ENCODE measurements at places on chromosomes 6 and 20. TPM values are rescaled to one million over a fixed set of nuclear protein-coding genes. Genes with fewer than 3 reads are reported as not detected.

- no peaks in the 10 kb centered on the region for H3K4me1 ChIP-seq
- no peaks in the 10 kb centered on the region for H3K27me3 ChIP-seq
- no peak overlapping the region for H3K27ac ChIP-seq
- H3K36me3 ChIP-seq: no peaks in the 10 kb centered on the region
Measured at GRCh38 chr20:51176876-51177275, 154.0 kb upstream of the KCNG1 start.

- no peak for DNase-seq
- H3K27me3 ChIP-seq: no peaks in the 10 kb centered on the region
- H3K4me1 ChIP-seq: no peaks in the 10 kb centered on the region
- no peak overlapping the region for H3K4me3 ChIP-seq
- peaks cover 4% of the 10 kb centered on the region for H3K36me3 ChIP-seq
Measured at GRCh38 chr6:46453741-46454316, 37.4 kb downstream of the RCAN2 start.

GRCh38 chr6:21026576-21027273 is 492.5 kb downstream of the CDKAL1 start:
- no peaks in the 10 kb centered on the region for H3K27me3 ChIP-seq
- H3K4me1 ChIP-seq: 0 out of 2 replicates have a peak, but pooled peaks cover 4% of the 10 kb centered on the region
- H3K27ac ChIP-seq: no peak overlapping the region
- no peak overlapping the region for H3K4me3 ChIP-seq
- no peak for DNase-seq

DNA sequence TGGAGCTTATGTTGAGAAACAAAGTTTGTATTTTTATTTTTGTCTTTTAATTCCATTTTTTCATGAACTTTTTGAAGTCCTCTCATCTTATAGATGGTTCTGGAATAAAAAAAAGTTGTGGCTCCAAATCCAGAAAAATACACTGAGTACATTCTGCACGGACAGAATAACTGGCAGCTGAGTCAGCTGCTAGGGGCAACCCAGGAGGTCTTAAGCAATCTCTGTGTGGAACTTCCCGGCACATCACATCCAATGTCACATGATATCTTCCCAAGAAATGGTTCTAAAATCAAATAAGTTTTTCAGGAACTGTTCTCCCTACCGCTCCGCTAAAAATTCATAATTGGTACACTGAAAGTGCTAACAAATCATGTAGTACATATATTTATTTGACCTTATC is 29.8 kb downstream of the SLC13A3 start:
- DNase-seq: no peak
- no peak overlapping the region for H3K4me3 ChIP-seq
- H3K36me3 ChIP-seq: no peaks in the 10 kb centered on the region
- peaks cover 14% of the 10 kb centered on the region for H3K4me1 ChIP-seq
- no peaks in the 10 kb centered on the region for H3K27me3 ChIP-seq

The DUSP15 gene
- 5.9 TPM for total RNA-seq

The MOG gene
- total RNA-seq: 0.74 TPM

The CALHM4 gene
- not detected for total RNA-seq

- DNase-seq: no peak
- H3K4me1 ChIP-seq: no peaks in the 10 kb centered on the region
- no peak overlapping the region for H3K27ac ChIP-seq
Measured at GRCh38 chr6:108350528-108350927, 55.7 kb downstream of the AFG1L start.

DNA sequence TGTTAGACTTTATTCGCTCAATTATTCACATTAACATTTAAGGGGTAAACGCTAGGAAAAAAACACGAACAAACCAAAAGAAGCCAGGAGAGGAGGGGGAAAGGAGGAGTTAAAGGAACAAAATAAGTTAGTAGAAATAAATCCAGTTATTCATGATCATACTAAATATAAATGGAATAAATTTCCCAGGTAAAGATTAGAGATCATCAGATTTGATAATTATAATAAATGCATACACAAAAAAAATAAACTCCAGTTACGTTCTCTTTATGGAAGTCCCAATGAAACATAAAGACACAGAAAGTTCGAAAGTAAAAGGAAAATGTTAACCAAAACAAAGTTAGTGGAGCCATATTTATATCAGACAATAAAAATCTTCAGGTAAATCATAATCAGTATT is 568.7 kb upstream of the NOX3 start:
- no peak for DNase-seq
- H3K4me1 ChIP-seq: no peaks in the 10 kb centered on the region
- no peaks in the 10 kb centered on the region for H3K36me3 ChIP-seq
- H3K27ac ChIP-seq: no peak overlapping the region
- no peaks in the 10 kb centered on the region for H3K27me3 ChIP-seq
- H3K4me3 ChIP-seq: no peak overlapping the region

DNA sequence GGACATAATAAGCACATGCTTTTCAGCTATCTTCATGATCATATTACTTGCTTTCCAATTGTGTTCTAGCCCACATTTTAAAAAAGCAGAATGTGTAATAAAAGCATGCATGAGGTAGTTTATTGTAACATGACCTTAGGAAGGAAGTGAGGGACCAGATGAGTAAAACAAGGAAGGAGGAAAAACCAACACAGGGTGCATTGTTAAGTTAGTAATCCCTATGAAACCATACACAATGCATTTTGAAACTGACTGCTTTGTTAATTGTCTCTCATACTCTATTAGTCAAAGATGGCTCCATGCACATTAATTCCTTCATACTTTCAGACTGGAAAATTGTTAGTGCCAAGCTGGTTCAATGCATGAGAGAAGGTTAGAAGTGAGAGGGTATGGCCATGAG is 37.7 kb upstream of the CENPW start:
- peak; percentile 38 for DNase-seq
- H3K4me1 ChIP-seq: no peaks in the 10 kb centered on the region
- no peaks in the 10 kb centered on the region for H3K27me3 ChIP-seq
- H3K36me3 ChIP-seq: no peaks in the 10 kb centered on the region
- no peak overlapping the region for H3K4me3 ChIP-seq

- peaks cover 78% of the 10 kb centered on the region for H3K36me3 ChIP-seq
- no peaks in the 10 kb centered on the region for H3K27me3 ChIP-seq
- DNase-seq: peak; percentile 56
- peak overlapping the region; percentile 93 for H3K27ac ChIP-seq
- H3K4me1 ChIP-seq: peaks cover 38% of the 10 kb centered on the region
- H3K4me3 ChIP-seq: peak overlapping the region; percentile 100
Measured at GRCh38 chr20:49286689-49287551, 9.1 kb upstream of the ZNFX1 start.

GRCh38 chr6:74504941-74505340 is 700.9 kb downstream of the COL12A1 start:
- H3K4me1 ChIP-seq: no peaks in the 10 kb centered on the region
- no peak overlapping the region for H3K27ac ChIP-seq
- H3K27me3 ChIP-seq: no peaks in the 10 kb centered on the region
- no peak overlapping the region for H3K4me3 ChIP-seq
- no peak for DNase-seq

The PAX1 gene
- not detected for total RNA-seq

DNA sequence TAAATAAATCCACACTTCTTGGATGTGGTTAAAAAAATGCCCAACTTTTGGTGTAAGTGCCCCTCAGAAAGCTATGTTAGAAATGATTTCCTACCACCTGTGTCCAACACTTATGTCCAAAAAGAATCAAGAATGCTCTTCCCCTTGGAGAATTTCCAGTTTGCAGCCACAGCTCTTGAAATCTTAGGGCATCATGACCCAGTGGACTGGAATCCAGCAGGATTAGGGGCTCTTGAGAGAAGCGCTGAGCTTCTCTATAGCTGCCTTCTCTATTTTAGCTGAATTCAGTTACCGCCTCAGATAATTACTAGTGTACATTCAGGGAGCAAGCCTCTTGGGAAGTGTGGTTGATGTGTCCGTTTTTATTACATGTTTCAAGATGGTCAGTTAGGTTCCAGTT is 2.5 kb downstream of the PHACTR1 start:
- H3K4me3 ChIP-seq: no peak overlapping the region
- H3K36me3 ChIP-seq: no peaks in the 10 kb centered on the region
- H3K27me3 ChIP-seq: no peaks in the 10 kb centered on the region
- no peak for DNase-seq

DNA sequence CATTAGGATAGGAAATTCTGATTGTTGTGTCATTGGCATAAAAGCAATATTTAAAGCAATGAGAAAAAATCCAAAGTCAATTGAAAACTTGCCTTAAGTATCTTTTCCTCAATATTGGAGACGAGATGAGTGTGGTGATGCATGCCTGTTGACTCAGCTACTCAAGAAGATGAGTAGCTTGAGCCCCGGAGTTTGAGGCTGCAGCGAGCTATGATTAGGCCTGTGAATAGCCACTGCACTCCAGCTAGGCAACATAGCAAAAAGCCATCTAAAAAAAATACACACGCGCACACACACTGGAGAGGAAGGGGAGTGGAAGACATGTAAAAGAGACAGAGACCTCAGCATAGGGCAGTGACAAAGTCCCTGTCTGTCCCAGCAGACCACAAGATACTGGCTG is 9.7 kb upstream of the MARCKS start:
- DNase-seq: no peak
- H3K27ac ChIP-seq: no peak overlapping the region
- no peaks in the 10 kb centered on the region for H3K4me1 ChIP-seq
- H3K36me3 ChIP-seq: no peaks in the 10 kb centered on the region
- no peak overlapping the region for H3K4me3 ChIP-seq
- H3K27me3 ChIP-seq: peaks cover 20% of the 10 kb centered on the region

DNA sequence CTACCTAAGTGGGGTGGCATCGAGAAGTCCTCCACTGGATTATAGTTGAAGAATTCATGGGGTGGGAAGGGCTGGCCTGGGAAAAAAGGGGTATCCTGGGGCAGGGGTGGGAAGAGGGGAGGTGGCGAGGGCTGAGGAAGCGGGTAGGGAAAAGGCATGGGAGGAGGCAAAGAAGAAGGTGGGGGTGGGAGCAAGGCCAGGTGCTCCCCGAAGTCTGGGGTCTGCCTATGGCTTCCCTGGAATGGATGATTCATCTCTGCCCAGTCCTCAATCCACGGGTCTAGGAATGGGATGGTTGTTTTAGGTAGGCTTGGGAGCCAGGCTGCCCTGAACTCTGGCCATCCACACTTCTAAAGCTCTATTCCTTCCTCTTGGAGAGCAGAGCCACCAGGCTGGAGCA is 4.4 kb downstream of the PCED1A start:
- H3K27me3 ChIP-seq: peaks cover 15% of the 10 kb centered on the region
- DNase-seq: no peak
- H3K4me1 ChIP-seq: no peaks in the 10 kb centered on the region
- no peak overlapping the region for H3K4me3 ChIP-seq
- H3K36me3 ChIP-seq: no peaks in the 10 kb centered on the region

GRCh38 chr6:111992851-111993250 is 61.1 kb upstream of the CCN6 start:
- DNase-seq: no peak
- no peak overlapping the region for H3K4me3 ChIP-seq
- H3K27me3 ChIP-seq: no peaks in the 10 kb centered on the region
- no peaks in the 10 kb centered on the region for H3K36me3 ChIP-seq
- peaks cover 14% of the 10 kb centered on the region for H3K4me1 ChIP-seq

GRCh38 chr6:129342243-129342642 is 367.7 kb downstream of the ARHGAP18 start:
- H3K27ac ChIP-seq: no peak overlapping the region
- H3K4me3 ChIP-seq: no peak overlapping the region
- peaks cover 11% of the 10 kb centered on the region for H3K4me1 ChIP-seq
- H3K36me3 ChIP-seq: no peaks in the 10 kb centered on the region

DNA sequence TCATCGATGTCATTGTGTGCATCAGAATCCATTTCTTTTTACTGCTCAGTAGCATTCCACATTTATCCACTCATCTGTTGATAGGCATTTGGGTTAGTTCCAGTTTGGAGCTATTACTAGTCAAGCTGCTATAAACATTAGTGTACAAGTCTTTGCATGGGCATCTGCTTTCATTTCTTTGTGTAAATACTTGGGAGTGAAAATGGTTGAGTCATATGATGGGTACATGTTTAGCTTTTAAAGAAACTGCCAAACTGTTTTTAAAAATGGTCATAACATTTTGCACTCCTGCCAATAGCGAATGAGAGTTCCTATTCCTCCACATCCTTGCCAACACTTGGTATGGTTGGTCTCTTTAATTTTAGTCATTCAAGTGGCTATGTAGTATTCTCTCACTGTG is 21.2 kb upstream of the SLC22A2 start:
- no peak overlapping the region for H3K4me3 ChIP-seq
- H3K36me3 ChIP-seq: no peaks in the 10 kb centered on the region
- H3K27ac ChIP-seq: no peak overlapping the region
- no peak for DNase-seq

DNA sequence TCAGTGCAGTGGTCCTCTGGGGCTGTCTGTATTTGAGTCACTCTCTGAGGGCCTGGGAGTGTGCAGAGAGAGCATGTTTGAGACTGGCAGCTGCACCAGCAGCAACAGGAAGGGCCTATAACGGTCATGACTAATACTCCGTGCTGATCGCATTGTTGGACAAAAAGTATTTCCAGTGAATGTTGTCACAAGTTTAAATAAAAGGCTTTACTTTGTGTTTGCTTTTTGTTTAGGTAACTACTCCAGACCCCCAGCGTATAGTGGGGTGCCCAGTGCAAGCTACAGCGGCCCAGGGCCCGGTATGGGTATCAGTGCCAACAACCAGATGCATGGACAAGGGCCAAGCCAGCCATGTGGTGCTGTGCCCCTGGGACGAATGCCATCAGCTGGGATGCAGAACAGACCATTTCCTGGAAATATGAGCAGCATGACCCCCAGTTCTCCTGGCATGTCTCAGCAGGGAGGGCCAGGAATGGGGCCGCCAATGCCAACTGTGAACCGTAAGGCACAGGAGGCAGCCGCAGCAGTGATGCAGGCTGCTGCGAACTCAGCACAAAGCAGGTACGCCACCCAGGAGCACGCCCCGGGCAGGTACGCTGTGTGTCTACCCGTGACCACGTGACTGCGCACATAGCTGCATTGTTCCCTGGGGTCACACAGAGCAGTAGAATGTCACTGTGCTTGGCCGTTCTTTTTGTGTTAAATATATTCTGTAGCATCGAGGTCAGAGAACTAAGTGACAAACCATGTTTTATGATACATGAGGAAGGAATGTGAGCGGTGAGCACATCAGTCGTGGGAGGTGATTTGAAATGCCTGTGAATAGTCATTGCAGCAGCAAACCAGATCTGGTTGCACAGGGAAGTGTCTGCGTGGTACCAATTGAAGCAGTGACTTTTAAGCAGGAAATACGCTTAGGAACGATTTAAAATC is 174.7 kb downstream of the TMEM242 start:
- H3K4me3 ChIP-seq: no peak overlapping the region
- no peaks in the 10 kb centered on the region for H3K36me3 ChIP-seq
- peaks cover 29% of the 10 kb centered on the region for H3K4me1 ChIP-seq
- no peaks in the 10 kb centered on the region for H3K27me3 ChIP-seq
- H3K27ac ChIP-seq: peak overlapping the region; percentile 82

DNA sequence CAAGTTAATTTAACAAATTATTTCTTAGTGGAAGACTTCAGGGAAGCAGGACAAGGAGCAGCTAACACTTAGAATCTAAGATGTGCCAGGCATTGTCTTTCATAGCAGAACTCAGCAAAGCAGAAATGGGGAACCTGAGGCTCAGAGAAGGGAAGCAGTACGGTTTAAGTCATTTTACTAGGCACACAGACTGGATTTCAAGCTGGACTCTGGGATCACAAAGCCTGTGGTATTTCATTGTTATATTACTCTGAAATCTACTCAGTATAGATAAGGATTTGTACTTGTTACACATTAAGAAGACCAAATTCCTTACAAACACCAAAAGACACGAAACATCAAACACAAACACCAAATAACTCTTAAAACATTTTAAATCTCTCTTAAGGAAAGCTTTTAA is 199.6 kb downstream of the ISM1 start:
- no peak for DNase-seq
- H3K36me3 ChIP-seq: no peaks in the 10 kb centered on the region
- no peaks in the 10 kb centered on the region for H3K27me3 ChIP-seq
- H3K4me1 ChIP-seq: peaks cover 51% of the 10 kb centered on the region
